Activated CD4-positive, alpha-beta T cell treated with anti-CD3 and anti-CD28 coated beads for 36 hours (primary cell): ENCODE measurements at places on chromosomes 4 and X. TPM values are rescaled to one million over a fixed set of nuclear protein-coding genes. Genes with fewer than 3 reads are reported as not detected.

The USP26 gene
- not detected for total RNA-seq

The F8A1 gene
- 11.5 TPM for total RNA-seq

The GRPR gene
- total RNA-seq = not detected

The MAGEA2 gene
- total RNA-seq = not detected

The GPR34 gene
- 0.12 TPM for total RNA-seq

The ARL9 gene
- 0.25 TPM for total RNA-seq

The RNF212 gene
- 2.4 TPM for total RNA-seq

The NAT8L gene
- total RNA-seq = 0.39 TPM

- H3K27me3 ChIP-seq = peaks cover 3% of the 10 kb centered on the region
- H3K4me1 ChIP-seq = no peaks in the 10 kb centered on the region
- H3K4me3 ChIP-seq = no peak overlapping the region
- H3K36me3 ChIP-seq = no peaks in the 10 kb centered on the region
These were observed 82.4 kb upstream of the TMEM150C start for GRCh38 chr4:82643994-82644733.

GRCh38 chrX:16119353-16120220 lies 3.8 kb upstream of the GRPR start:
- H3K4me1 ChIP-seq = peaks cover 22% of the 10 kb centered on the region
- no peaks in the 10 kb centered on the region for H3K36me3 ChIP-seq
- H3K27me3 ChIP-seq = peaks cover 8% of the 10 kb centered on the region
- H3K27ac ChIP-seq = no peak overlapping the region
- no peak for DNase-seq
- H3K4me3 ChIP-seq = no peak overlapping the region

DNA sequence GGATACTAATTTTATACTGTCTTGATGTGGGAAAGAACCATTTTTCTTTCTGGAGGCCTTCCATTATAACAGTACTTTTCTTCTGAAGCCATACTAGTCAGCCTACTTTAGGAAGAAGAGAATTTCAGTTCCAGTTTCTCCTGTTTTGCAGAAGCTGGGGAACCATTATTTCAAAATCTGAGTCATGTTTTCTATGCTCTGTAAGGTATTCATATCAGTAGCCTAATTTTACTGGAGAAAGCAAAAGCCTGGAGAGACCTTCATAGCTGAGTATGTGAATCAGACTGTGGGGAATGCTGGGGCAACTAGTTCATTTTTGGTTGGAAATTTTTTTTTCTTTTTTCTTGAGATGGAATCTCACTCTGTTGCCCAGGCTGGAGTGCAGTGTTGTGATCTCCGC lies 22.4 kb downstream of the AFF1 start:
- H3K27me3 ChIP-seq = no peaks in the 10 kb centered on the region
- no peak overlapping the region for H3K4me3 ChIP-seq
- peaks cover 53% of the 10 kb centered on the region for H3K4me1 ChIP-seq
- no peak for DNase-seq
- H3K27ac ChIP-seq = peak overlapping the region; percentile 40

- peaks cover 20% of the 10 kb centered on the region for H3K4me1 ChIP-seq
- H3K36me3 ChIP-seq = peaks cover 30% of the 10 kb centered on the region
- H3K27ac ChIP-seq = no peak overlapping the region
- DNase-seq = no peak
- H3K4me3 ChIP-seq = no peak overlapping the region
- H3K27me3 ChIP-seq = no peaks in the 10 kb centered on the region
These were observed 158.3 kb downstream of the STIM2 start for GRCh38 chr4:27018910-27019309.

- H3K27ac ChIP-seq = no peak overlapping the region
- no peaks in the 10 kb centered on the region for H3K4me1 ChIP-seq
- H3K36me3 ChIP-seq = no peaks in the 10 kb centered on the region
- no peak overlapping the region for H3K4me3 ChIP-seq
- H3K27me3 ChIP-seq = peaks cover 11% of the 10 kb centered on the region
These were observed 15.2 kb upstream of the PHOX2B start for GRCh38 chr4:41763729-41764128.

DNA sequence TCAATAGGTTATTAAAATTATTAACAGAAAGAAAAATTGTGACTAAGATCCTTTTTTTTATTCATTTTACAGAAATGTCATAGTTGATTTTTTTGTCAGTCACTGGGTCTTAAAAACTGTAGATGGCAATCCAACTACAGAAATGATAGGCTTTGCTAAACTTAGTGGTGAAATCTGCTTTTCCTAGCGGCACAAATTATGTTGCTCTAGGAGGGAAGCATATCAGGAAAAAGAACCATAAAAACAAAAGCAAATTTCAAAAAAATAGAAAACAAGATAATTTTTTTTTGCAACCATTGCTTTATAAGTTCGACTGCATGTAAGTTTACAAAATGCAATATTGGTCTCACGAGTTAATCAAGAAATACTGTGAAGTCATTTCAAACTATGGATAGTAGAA lies 443.5 kb upstream of the IGFBP7 start:
- DNase-seq = no peak
- no peaks in the 10 kb centered on the region for H3K36me3 ChIP-seq
- H3K27me3 ChIP-seq = no peaks in the 10 kb centered on the region
- H3K4me1 ChIP-seq = no peaks in the 10 kb centered on the region

GRCh38 chr4:106793933-106794332 lies 242.2 kb downstream of the DKK2 start:
- H3K27me3 ChIP-seq = peaks cover 2% of the 10 kb centered on the region
- no peaks in the 10 kb centered on the region for H3K36me3 ChIP-seq
- H3K4me3 ChIP-seq = no peak overlapping the region

- peaks cover 13% of the 10 kb centered on the region for H3K27me3 ChIP-seq
- H3K27ac ChIP-seq = no peak overlapping the region
- no peak overlapping the region for H3K4me3 ChIP-seq
- DNase-seq = peak; percentile 26
- H3K4me1 ChIP-seq = peaks cover 14% of the 10 kb centered on the region
These were observed 120.2 kb upstream of the GK2 start for GRCh38 chr4:79528241-79528706.

GRCh38 chr4:2180410-2180809 lies 61.5 kb downstream of the HAUS3 start:
- no peak overlapping the region for H3K4me3 ChIP-seq
- no peaks in the 10 kb centered on the region for H3K27me3 ChIP-seq
- H3K4me1 ChIP-seq = no peaks in the 10 kb centered on the region
- no peak overlapping the region for H3K27ac ChIP-seq
- no peak for DNase-seq
- H3K36me3 ChIP-seq = peaks cover 6% of the 10 kb centered on the region

GRCh38 chrX:154027022-154027402 lies 7.3 kb upstream of the IRAK1 start:
- no peak overlapping the region for H3K27ac ChIP-seq
- no peak for DNase-seq
- peaks cover 8% of the 10 kb centered on the region for H3K36me3 ChIP-seq

- H3K4me1 ChIP-seq = no peaks in the 10 kb centered on the region
- DNase-seq = no peak
- H3K27ac ChIP-seq = no peak overlapping the region
- no peaks in the 10 kb centered on the region for H3K27me3 ChIP-seq
- no peak overlapping the region for H3K4me3 ChIP-seq
These were observed 195.3 kb downstream of the CHIC1 start for GRCh38 chrX:73758250-73758649.

DNA sequence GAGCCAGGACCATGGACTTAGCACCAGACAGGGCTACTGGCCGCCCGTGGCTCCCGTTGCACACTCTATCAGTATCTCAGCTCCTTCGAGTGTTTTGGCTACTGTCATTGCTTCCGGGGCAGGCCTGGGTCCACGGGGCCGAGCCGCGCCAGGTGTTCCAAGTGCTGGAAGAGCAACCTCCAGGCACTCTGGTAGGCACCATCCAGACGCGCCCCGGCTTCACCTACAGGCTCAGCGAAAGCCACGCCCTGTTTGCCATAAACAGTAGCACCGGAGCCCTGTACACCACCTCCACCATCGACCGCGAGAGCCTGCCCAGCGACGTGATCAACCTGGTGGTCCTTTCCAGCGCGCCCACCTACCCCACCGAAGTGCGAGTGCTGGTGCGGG lies 1.6 kb downstream of the FAT4 start:
- peak overlapping the region; percentile 72 for H3K4me3 ChIP-seq
- H3K4me1 ChIP-seq = peaks cover 32% of the 10 kb centered on the region
- H3K27ac ChIP-seq = no peak overlapping the region

GRCh38 chrX:68079961-68080360 lies 353.3 kb downstream of the OPHN1 start:
- no peaks in the 10 kb centered on the region for H3K36me3 ChIP-seq
- H3K4me1 ChIP-seq = no peaks in the 10 kb centered on the region
- no peaks in the 10 kb centered on the region for H3K27me3 ChIP-seq
- H3K4me3 ChIP-seq = no peak overlapping the region
- no peak for DNase-seq

DNA sequence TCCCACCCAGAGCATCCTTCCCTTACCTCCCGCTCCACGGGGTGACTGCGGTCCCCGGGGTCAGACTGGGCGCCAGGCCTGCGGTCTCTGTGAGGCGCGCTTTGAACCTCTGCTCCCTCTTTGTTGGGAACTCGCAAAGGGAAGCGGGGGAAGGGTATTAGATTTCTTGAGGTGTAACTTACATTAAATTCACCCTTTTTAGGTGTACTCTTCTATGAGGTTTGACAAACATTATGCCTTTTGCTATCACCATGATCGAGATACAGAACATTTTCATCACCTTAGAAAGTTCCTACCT lies 569 bp downstream of the DCK start:
- H3K4me3 ChIP-seq = peak overlapping the region; percentile 96
- H3K27me3 ChIP-seq = no peaks in the 10 kb centered on the region
- peaks cover 43% of the 10 kb centered on the region for H3K4me1 ChIP-seq
- no peak for DNase-seq
- H3K36me3 ChIP-seq = peaks cover 35% of the 10 kb centered on the region

- H3K27me3 ChIP-seq = no peaks in the 10 kb centered on the region
- no peak overlapping the region for H3K4me3 ChIP-seq
- no peak overlapping the region for H3K27ac ChIP-seq
- no peak for DNase-seq
These were observed 13.3 kb downstream of the SRP72 start for GRCh38 chr4:56480691-56481090.

DNA sequence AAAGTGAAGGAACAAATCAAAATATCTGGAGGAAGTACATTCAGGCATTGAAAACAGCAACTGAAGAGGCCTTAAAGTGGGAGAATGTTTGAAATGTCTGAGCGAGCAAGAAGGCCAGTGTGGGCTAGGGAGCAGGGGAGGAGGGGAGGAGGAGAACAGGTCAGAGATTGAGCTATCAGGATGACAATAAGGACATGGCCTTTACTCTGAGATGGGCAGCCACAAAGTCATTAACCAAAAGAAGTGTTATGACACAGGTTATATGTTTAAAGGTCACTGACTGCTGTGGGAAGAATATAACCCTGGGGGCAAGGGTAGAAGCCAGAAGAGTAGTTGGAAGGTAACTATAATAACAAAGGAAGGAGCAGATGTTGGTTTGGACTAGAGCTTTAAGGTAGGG lies 315.4 kb downstream of the INPP4B start:
- DNase-seq = no peak
- no peak overlapping the region for H3K27ac ChIP-seq
- H3K36me3 ChIP-seq = no peaks in the 10 kb centered on the region
- H3K27me3 ChIP-seq = no peaks in the 10 kb centered on the region
- no peak overlapping the region for H3K4me3 ChIP-seq

DNA sequence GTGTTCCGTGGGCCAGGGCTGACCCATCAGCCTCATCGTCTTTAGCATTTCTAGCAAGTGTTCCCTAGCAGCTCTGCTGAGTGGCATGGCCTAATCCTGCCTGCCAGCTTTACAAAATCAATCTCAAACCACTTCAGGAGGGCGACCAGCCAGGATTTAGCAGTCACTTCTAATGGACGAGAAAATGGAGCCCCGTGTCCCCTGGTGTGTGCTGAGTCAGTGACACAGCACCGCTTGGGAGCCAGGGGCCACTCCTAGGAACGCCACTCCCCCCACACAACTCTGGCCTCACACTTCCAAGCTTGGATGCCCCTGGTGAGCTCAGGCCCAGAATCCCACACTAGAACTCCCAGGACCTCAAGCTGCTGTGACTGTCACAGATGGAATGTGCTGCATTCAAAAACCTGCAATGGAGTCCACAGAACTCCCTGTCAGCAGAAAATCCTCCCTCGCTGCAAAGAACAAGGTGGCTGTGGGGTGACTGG lies 311.2 kb upstream of the GATB start:
- no peak overlapping the region for H3K27ac ChIP-seq
- H3K27me3 ChIP-seq = no peaks in the 10 kb centered on the region
- no peak overlapping the region for H3K4me3 ChIP-seq
- no peaks in the 10 kb centered on the region for H3K36me3 ChIP-seq

GRCh38 chr4:15451181-15451865 lies 18.4 kb upstream of the CC2D2A start:
- no peak overlapping the region for H3K4me3 ChIP-seq
- no peaks in the 10 kb centered on the region for H3K36me3 ChIP-seq
- no peaks in the 10 kb centered on the region for H3K4me1 ChIP-seq
- H3K27ac ChIP-seq = no peak overlapping the region
- no peak for DNase-seq
